ENCODE measurements at places on chromosomes 6 and 20.

GRCh38 chr6:55512904-55513303, 66.1 kb downstream of the HMGCLL1 start:
- H3K4me3 ChIP-seq: no peak overlapping the region
- H3K4me1 ChIP-seq: no peaks in the 10 kb centered on the region
- no peaks in the 10 kb centered on the region for H3K36me3 ChIP-seq
- no peak overlapping the region for H3K27ac ChIP-seq
- no peaks in the 10 kb centered on the region for H3K27me3 ChIP-seq
- DNase-seq: no peak

DNA sequence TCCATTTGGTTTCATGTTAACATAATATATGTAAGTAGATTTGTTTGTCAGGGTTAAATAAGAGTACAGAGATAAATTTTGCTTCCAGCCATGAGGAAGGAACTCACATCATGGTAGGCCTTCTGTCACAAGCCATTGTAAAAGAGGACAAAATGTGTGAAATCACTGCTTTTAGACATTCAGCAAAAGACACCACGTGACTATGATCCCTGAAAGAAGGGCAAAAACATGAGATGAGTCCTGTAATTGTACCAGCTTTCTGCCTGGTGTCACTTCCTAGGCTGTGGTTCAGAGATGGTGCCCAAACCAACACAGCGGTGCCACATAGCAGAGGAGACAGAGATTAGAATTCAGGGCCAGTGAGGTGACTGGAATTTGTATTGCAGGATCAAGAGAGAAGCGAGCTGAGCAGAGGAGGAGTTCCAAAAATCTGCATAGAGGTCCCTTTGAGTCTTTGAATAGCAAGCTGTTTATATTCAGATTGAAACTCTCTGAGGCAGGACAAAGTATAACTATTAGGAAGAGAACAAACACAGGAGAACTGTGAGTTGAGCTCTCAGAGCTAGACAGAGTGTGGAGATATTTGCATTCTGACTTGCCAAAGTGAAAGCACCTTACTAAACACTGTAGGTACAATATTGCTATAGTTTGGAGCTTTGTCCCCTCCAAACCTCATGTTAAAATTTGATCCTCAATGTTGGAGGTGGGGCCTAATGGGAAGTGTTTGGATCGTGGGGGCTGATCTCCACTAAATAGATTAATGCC, 52.6 kb upstream of the PDE7B start:
- H3K4me3 ChIP-seq: no peak overlapping the region
- no peaks in the 10 kb centered on the region for H3K36me3 ChIP-seq
- DNase-seq: no peak
- no peak overlapping the region for H3K27ac ChIP-seq

GRCh38 chr20:33518071-33518470, 28.2 kb downstream of the CBFA2T2 start:
- no peak for DNase-seq
- no peaks in the 10 kb centered on the region for H3K36me3 ChIP-seq
- no peak overlapping the region for H3K27ac ChIP-seq
- H3K27me3 ChIP-seq: no peaks in the 10 kb centered on the region
- no peaks in the 10 kb centered on the region for H3K4me1 ChIP-seq

DNA sequence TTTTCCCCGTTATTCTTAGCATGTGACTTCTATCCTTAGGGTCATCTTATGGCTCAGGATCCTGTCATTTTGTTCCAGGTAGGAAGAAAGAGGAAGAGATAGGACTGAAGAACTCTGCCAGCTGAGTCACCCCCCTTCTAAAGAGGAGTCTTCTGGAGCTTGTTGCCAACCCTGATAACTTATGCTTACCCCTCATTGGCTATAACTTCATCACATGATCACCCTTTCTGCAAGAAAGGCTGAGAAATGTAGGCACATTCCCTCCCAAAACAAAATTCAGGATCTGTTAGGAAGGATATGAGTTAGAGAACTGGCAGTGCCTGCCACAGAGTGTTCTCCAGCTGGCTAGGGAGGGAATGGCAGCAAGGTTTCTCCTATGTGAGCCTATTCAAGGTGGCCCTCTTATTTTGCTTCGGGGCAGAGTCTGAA, 35.6 kb downstream of the ARFGEF2 start:
- no peak overlapping the region for H3K27ac ChIP-seq
- H3K4me1 ChIP-seq: no peaks in the 10 kb centered on the region

DNA sequence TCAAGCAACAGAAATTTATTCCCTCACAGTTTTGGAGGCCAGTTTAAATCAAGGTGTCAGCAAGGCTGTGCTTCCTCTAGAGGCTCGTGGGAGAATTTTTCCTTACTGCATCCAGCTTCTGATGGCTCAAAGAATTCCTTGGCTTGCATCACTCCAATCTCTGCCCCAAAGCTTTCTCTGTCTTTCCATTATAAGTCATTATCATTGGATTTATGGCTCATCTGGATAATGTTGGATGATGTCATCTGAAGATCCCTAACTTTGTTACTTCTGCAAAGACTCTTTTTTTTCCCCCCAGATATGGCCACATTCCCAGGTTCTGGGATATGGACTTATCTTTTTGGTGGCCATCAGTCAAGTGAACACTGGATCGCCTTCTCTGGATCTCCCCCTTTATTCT, 146.3 kb upstream of the B3GAT2 start:
- no peak for DNase-seq
- no peaks in the 10 kb centered on the region for H3K36me3 ChIP-seq
- H3K4me1 ChIP-seq: no peaks in the 10 kb centered on the region
- H3K27ac ChIP-seq: no peak overlapping the region
- no peak overlapping the region for H3K4me3 ChIP-seq
- H3K27me3 ChIP-seq: no peaks in the 10 kb centered on the region

- H3K36me3 ChIP-seq: no peaks in the 10 kb centered on the region
- no peak for DNase-seq
- no peaks in the 10 kb centered on the region for H3K4me1 ChIP-seq
Observed at GRCh38 chr20:10478930-10479329, 43.8 kb downstream of the SLX4IP start.

- no peak overlapping the region for H3K4me3 ChIP-seq
- no peak overlapping the region for H3K27ac ChIP-seq
- no peaks in the 10 kb centered on the region for H3K27me3 ChIP-seq
- H3K36me3 ChIP-seq: peaks cover 61% of the 10 kb centered on the region
- H3K4me1 ChIP-seq: no peaks in the 10 kb centered on the region
- DNase-seq: no peak
Observed at GRCh38 chr6:110965629-110966229, 7.2 kb downstream of the GTF3C6 start.

DNA sequence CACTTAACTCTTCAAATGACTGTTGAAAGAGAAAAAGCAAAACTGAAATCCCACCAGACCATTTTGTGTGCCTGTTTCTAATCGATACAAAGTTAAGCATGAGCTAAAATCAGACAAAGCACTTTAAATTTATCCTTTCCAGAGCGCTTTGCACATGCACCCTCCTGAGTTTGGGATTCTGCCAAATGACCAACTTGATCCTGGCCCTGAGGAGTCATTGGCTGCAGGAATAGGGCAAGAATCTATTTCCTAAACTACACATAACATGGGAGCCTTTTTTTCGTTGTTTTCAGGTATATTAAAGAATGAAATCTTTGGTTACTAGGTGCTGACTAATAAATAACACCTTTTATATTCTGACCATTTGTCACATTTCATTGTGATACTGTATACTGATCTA, 23.8 kb upstream of the MTHFD1L start:
- no peak for DNase-seq
- peaks cover 16% of the 10 kb centered on the region for H3K27me3 ChIP-seq
- H3K4me3 ChIP-seq: no peak overlapping the region
- H3K4me1 ChIP-seq: no peaks in the 10 kb centered on the region
- no peaks in the 10 kb centered on the region for H3K36me3 ChIP-seq

DNA sequence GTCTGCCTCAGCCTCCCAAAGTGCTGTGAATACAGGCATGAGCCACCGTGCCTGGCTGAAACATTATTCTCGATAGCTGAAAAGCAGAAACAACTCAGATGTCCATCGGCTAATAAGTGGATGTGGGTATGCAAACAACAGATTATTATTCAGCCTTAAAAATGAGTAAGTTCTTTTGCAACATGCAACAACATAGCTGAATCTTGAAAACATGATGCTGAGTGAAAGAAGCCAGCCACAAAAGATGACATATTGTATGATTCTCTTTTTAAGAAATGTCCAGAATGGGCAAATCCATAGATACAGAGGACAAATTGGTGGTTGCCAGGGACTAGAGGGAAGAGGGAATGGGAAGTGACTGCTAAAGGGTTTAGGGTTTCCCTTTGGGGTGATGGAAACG, 61.7 kb downstream of the RIOK1 start:
- H3K36me3 ChIP-seq: no peaks in the 10 kb centered on the region
- no peak overlapping the region for H3K27ac ChIP-seq
- no peaks in the 10 kb centered on the region for H3K4me1 ChIP-seq
- H3K4me3 ChIP-seq: no peak overlapping the region
- no peaks in the 10 kb centered on the region for H3K27me3 ChIP-seq

DNA sequence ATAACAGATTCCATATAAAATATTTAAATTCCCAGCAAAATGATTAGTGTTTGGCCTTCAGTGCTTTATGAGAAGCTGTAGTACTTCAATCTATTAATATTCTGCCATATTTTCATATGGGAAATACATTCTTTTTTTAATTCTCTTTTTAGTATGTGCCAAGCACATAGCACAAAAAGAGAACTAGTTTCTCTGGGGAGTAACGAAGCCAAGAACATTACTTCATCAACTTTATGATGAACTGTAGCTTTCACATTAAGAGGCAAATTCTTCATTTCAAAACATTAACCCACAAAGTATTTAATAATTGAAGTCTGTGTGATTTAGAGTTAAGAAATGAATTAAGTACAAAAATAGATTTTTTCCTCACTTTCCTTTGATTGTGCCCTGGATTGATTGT, 281.0 kb upstream of the EYS start:
- no peak overlapping the region for H3K4me3 ChIP-seq
- no peaks in the 10 kb centered on the region for H3K27me3 ChIP-seq
- H3K27ac ChIP-seq: no peak overlapping the region
- H3K36me3 ChIP-seq: no peaks in the 10 kb centered on the region
- H3K4me1 ChIP-seq: no peaks in the 10 kb centered on the region
- DNase-seq: no peak

DNA sequence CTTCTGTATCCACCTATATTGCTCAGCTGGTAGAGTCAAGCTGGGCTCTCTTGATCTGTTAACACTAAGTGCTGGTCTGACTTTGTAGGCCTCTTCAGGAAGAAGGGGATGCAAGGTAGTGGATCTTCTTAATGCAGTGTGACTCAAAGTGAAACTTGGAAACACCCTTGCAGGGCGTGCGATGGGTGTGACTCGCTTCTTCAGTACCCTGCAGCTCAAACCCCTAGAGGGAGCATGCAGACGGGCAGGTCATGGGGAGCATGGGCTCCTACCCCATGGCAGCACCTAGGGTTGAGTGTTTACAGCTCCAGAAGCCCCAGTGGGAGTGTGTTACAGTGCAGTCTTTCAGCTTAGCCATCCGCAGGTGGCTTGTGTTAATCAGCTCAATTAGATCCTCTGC, 757 bp upstream of the SAMD3 start:
- no peak for DNase-seq
- H3K4me1 ChIP-seq: no peaks in the 10 kb centered on the region
- no peak overlapping the region for H3K27ac ChIP-seq
- no peaks in the 10 kb centered on the region for H3K27me3 ChIP-seq
- no peaks in the 10 kb centered on the region for H3K36me3 ChIP-seq
- no peak overlapping the region for H3K4me3 ChIP-seq

DNA sequence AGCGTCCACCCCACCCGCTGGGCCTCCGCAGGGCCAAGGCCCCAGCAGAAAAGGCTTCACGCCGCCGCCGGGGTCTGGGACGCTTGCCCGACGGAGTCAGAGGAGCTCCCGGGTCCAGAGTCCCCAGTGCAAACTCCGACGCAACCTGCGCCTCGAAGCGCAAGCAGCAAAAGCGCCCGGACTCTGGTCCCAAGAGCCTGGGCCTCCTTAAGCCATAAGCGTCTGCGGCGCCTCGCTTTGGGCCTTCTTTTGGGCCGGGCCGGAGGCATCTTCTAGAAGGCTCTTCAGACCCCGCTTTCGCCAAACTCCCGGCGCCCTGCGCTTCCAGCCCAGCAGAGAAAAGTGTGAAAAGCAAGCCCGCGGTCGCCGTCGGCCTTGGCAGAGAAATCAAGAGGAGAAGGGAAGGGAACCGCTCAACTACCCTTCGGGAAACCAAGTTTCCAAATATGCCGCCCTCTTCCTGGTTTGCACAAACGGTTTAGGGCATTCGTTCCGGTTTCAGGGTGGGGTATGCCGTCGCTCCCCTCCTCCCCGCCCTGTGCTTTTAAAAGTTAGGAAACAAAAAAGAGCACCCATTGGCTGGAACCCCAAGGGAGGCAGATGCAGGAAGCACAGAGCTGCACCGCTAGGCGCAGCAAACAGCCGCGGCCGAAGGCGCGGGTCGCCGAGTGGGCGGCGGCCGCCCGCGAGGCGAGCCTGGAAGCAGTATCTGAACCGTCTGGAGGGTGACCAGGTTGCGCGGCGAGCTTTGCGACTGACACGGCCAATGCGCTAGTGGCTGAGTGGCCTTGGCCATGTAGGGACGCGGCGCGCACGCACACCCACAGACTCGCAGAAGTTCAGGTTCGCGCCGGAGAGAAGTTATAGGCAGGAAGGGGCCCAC, 1.2 kb downstream of the TBX18 start:
- H3K36me3 ChIP-seq: no peaks in the 10 kb centered on the region
- DNase-seq: no peak
- H3K4me3 ChIP-seq: no peak overlapping the region
- no peaks in the 10 kb centered on the region for H3K27me3 ChIP-seq

DNA sequence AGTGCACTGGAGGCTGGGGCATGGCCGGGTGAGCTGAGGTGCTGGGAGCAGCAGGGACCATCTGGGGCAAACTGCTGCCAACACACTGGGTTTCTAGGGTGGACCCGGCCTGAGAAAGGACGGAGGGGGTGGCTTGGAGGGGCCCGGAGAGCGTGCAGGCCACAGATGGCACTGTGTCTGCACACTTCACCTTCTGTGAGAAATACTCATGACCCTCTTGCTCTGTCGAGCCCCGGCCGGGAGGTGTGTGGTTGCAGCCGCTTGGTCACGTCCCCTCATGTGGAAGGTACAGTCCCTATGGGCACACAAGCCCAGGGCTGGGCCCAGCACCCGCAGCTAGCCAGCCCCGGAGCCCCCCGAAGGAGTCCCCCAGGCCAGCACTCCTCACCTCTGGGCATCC, 59.7 kb downstream of the RBM38 start:
- no peak for DNase-seq
- no peak overlapping the region for H3K4me3 ChIP-seq
- no peaks in the 10 kb centered on the region for H3K4me1 ChIP-seq
- no peaks in the 10 kb centered on the region for H3K36me3 ChIP-seq

Measured in DND-41 (cell line).